Stimulated activated CD4-positive, alpha-beta T cell treated with anti-CD3 and anti-CD28 coated beads, Interleukin-4, amount 100 ng/mL, for 48 hours (primary cell): ENCODE measurements at places on chromosomes 6 and 20.
A peak's percentile ranks its signal among the peaks of the same experiment; 100 is the strongest.

DNA sequence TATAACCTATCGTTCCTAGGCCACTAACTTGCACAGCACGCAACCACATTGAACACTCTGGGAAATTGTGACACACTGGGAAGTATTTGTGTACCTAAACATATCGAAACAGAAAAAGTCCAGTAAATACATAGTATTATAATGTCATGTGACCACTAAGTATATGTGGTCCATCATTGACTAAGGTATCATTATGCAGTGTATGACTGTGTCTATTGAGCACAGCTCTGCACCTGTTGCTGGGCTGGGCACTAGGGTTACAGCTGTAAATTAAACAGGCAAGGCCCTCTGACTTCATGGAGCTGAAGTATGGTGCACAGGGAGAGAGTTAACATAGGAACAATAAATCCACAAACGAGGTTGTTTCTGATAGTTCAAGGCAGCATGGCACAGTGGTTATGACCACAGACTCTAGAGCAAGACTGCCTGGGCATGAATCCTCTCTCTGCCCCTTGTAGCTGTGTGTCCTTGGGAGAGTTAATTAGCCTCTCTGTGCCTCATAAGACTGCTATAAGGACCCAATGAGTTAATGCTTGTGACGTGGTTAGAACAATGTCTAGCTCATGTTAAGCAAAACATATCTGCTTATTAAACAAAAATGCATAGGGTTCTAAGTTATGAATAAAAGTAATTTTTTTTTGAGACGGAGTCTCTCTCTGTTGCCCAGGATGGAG is 10.6 kb downstream of the BCAS1 start:
- DNase-seq: no peak

DNA sequence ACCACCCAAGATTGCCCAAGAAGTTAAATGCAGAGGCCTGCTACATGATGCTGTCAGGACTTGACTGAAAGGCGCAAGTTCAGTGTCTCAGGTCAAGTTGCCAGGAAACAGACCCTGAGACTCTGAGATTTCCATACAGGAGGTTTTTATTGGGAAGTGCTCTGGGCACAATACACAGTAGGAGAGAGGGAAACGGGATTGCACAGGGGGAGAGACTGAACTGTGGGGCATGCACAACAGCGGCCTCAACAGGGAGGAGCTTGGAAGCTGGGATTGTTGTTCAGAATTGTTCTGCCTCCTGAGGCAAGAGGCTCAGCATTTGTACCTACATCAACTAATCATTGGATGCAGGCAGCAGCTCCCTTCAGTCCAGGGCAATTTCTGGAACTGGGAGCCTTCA is 6.7 kb downstream of the STX11 start:
- DNase-seq: no peak

- DNase-seq: no peak
These were observed 739 bp downstream of the CTSZ start for GRCh38 chr20:59006167-59006863.

GRCh38 chr6:15160812-15161211 is 85.1 kb upstream of the JARID2 start:
- DNase-seq: no peak

- no peak for DNase-seq
These were observed 26.1 kb downstream of the RRBP1 start for GRCh38 chr20:17655865-17656479.

GRCh38 chr20:7841291-7841970 is 98.8 kb downstream of the HAO1 start:
- DNase-seq: no peak

- no peak for DNase-seq
These were observed 47.6 kb upstream of the MYL9 start for GRCh38 chr20:36493801-36494114.

DNA sequence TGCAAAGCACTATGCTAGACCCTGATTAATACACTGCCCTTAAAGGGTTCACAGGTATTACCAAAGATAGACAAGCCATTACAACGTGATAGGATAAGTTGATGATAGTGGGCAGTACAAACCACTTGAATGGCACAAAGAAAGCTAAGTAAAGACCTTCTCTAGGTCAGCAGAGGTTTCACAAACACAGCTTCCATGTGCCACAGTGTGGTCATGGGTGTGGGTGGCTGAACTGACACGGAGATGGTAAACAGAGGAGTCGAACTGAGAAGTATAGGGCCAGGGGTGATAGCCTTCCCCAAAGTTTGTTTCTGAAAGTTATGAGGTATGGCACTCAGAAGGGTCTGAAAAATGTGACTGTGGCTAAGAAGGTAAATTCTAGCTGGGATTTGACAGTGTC is 4.3 kb downstream of the ZBTB9 start:
- no peak for DNase-seq

- DNase-seq: no peak
These were observed 1.1 kb downstream of the ORC3 start for GRCh38 chr6:87590990-87591389.

GRCh38 chr20:1033751-1034414 is 31.8 kb upstream of the RSPO4 start:
- DNase-seq: no peak

GRCh38 chr6:63904650-63905248 is 269.1 kb downstream of the PHF3 start:
- DNase-seq: no peak

GRCh38 chr20:38827770-38828281 is 22.3 kb downstream of the PPP1R16B start:
- DNase-seq: no peak

DNA sequence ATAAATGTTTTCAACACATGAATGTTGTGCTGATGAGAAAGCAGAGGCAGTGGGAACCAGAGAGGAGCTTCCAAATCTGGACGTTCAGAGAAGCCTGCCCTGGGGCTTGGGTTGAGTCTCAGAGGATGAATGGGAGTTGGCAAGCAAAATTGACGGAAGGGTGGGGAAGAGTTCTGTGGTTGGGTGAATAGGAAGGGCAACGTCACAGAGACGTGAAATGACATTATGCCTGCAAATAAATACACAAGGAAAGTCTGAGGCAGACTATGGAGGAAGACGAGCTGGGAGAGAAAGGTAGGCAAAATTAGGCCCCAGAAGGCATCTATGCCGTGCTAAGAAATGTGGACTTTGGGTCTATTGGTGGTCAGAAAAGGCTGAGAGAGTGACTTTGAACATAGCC is 25.2 kb upstream of the SGK1 start:
- no peak for DNase-seq

- DNase-seq: no peak
These were observed 173.7 kb downstream of the MBOAT1 start for GRCh38 chr6:20038410-20039204.

DNA sequence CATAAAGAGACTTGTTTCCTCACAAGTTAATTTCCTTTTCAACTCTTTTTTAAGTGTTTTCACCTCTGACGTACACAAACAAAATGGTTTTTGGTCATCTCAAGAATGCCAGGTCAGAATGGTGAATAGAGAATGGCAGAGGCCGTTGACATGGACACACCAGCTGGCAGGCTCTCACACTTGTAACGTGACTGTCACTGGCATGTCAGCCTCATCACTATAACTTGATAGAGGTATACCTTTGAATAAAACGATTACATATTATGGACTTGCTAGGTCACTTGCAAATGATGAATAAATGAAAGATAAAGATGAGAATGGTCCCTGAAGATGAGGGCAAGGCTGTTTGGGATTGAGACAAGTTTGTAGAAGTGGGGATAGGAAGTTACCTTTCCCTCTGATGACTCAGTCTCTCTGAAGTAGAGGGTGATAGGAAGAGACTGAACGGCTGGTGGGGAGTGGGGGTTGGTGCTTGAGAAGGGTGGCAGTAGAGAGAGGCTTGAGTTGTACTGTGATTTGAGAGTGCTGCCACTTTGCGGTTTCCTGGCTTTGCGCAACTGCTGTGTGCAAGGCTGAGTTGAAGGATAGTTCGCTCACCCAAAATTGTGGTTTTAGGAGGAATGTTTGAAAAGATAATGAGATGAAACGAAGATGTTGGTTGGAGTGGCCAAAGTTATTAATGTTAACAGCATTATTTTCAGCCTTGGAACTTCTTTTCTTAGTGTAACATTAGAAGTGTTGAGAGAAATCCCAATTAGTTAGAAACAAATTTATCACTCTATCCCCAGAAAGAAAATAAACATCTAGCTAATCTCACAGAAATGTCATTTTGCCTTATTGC is 30.3 kb downstream of the TBPL1 start:
- peak; percentile 42 for DNase-seq

DNA sequence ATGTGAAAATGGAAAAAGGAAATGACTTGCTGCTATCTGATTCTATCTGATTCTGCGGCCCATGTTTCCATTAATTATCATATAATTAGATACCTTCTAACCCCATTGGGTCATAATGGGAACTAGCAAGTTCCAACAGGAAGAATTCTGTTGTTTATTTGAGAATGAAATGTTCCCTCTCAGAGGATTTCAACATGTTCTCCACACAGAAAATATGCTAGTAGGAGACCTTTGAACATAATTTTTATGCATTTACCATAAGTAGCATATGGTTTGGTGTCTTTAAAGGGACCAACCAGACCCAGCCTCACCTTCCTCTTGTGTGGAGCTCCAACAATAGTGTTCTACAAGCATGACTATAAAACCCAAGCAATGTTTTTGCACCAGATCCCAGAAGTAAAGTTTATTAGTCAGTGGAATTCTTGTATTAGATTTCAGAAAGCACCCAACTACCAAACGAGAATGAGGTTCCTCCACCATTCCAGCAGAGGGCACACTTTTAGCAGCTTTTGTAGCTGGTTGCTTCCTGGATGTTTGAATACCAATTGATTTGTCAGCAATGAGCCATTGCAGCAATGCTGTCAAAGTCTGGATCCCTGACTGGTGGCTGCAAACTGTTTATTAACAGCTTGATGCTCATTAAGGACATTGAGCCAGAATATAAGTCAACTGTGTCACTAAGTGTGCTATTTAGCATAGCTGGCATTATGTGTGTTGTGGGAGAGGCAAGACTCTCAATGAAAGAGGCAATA is 143.6 kb upstream of the GJE1 start:
- peak; percentile 5 for DNase-seq

GRCh38 chr6:70586114-70586513 is 19.4 kb downstream of the SDHAF4 start:
- DNase-seq: no peak

- DNase-seq: no peak
These were observed 2.2 kb downstream of the TFAP2A start for GRCh38 chr6:10412461-10413261.

- no peak for DNase-seq
These were observed 85.4 kb upstream of the SAMD5 start for GRCh38 chr6:147423111-147423510.

DNA sequence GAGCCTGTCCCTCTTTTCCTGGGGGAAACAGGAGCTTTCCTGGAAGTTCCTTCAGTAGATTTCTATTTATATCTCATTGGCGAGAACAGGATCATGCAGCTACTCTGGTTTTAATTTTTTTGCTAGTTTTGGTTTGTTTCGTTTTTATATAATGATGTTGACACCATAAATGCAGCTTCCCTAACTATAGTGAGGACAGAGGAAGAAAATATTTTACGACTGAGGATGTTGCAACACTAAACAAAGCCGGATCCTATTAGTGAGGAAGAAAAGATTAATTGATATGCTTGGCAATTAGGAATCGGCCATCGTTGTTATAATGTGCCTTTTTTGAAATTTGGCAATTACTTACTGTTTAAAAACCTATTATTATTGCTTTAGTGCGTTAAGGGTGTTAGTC is 16.6 kb downstream of the KDM1B start:
- no peak for DNase-seq

- DNase-seq: peak; percentile 70
These were observed 21.3 kb downstream of the TNXB start for GRCh38 chr6:32087574-32088486.

- no peak for DNase-seq
These were observed 84.7 kb downstream of the SASH1 start for GRCh38 chr6:148427333-148427732.

- no peak for DNase-seq
These were observed 38.4 kb downstream of the AKAP7 start for GRCh38 chr6:131173680-131174079.

DNA sequence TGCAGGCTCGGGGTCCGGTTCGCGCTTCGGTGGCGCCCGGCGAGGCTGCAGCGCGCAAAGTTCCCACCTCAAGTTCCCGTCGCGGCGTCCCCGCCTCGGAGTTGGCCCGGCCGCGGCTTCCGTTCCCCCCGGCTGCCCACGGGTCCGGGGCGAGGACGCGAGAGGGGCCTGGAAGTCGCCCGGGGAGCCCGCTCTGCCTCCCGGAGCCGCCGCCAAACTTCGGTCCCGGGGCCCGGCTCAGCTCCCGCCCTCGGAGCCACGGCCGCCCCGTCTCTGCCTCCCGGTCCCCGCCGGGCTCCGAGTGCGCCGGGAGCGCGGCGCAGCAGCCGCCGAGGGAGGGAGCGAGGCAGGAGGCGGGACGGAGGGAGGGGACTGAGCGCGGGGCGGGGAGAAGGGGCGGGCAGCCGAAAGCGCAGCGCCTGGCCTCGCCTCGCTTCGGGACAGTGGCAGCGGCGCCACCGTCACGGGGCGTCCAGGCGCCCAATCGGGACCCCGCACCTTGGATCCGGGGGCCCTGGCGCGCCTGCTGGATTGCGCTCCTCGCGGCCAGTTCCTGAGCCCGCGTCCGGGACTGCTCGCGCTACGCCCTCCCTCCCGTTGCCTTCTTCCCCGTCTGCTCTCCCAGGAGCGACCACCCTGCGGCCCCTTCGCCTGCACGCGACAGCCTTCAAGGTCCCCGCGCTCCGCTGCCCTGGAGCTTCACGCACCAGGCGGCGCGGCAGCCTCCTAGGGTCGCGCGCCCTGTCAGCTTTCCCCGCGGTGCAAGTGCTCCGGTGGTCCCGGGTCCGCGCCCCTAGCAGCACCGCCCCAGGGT is at the start of gene KCNG1:
Gene KCNG1 (minus strand): TSS at position 305 of the 814 bp plus-strand sequence. CDS start 12,769 bp downstream, outside the sequence.
- DNase-seq: peak; percentile 65

DNA sequence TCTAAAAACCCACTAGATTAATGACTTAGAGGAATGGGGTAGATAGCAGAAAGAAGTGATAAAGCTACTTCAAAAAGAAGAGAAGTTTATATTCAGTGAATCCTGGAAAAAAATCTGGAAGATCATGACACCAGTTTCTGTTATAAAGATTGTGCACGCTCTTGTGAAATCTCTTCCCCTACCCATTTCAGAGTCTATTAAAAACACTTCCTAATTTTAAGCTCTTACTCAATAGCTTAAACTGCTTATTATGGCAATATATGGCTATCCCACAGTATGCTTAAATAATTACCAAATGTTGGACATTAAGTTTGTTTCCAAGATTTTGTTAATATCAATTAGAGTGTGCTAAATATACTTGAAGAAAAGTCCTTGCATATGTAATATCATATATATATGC is 585.3 kb upstream of the MAN1A1 start:
- DNase-seq: no peak

DNA sequence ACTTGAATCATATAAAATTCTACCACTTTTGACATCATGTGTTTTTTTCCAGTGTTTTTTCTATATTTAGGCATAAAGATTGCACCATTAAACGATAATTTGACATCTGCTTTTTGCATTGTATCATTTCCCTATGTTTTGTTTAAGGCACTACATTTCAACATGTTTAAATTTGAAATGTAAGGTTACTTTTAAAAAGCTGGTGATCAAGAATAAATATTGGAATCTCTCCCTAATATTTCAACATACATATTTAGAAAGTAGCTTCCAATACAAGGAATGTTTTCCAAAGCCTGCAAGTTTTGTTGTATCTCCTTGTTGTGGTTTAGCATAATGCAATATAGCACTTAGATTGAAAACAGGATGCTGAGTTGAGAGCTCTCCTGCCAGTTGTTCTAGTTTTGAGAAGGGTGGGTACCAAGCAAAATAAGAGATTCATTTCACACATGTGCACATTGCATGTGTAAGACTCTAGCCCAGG is 76.5 kb downstream of the SYNJ2 start:
- no peak for DNase-seq
